ENCODE measurements at places on chromosomes 7 and 10.

- no peak for DNase-seq
These were observed 181.2 kb upstream of the ANK3 start for GRCh38 chr10:60570896-60571295.

GRCh38 chr7:127885843-127886242, 145.4 kb downstream of the LRRC4 start:
- no peak for DNase-seq

- DNase-seq: peak; percentile 20
These were observed 40.1 kb downstream of the PALD1 start for GRCh38 chr10:70518695-70519094.

- no peak for DNase-seq
These were observed 11.6 kb downstream of the MICALL2 start for GRCh38 chr7:1447551-1448244.

- no peak for DNase-seq
These were observed 182.5 kb downstream of the SKAP2 start for GRCh38 chr7:26681819-26682418.

GRCh38 chr7:2497500-2498336, 21.5 kb upstream of the GRIFIN start:
- DNase-seq: no peak
